ENCODE measurements at places on chromosomes 11 and 22. TPM values are rescaled to one million over a fixed set of nuclear protein-coding genes. Genes with fewer than 3 reads are reported as not detected.

Gene OR52W1
- not detected for polyA plus RNA-seq

DNA sequence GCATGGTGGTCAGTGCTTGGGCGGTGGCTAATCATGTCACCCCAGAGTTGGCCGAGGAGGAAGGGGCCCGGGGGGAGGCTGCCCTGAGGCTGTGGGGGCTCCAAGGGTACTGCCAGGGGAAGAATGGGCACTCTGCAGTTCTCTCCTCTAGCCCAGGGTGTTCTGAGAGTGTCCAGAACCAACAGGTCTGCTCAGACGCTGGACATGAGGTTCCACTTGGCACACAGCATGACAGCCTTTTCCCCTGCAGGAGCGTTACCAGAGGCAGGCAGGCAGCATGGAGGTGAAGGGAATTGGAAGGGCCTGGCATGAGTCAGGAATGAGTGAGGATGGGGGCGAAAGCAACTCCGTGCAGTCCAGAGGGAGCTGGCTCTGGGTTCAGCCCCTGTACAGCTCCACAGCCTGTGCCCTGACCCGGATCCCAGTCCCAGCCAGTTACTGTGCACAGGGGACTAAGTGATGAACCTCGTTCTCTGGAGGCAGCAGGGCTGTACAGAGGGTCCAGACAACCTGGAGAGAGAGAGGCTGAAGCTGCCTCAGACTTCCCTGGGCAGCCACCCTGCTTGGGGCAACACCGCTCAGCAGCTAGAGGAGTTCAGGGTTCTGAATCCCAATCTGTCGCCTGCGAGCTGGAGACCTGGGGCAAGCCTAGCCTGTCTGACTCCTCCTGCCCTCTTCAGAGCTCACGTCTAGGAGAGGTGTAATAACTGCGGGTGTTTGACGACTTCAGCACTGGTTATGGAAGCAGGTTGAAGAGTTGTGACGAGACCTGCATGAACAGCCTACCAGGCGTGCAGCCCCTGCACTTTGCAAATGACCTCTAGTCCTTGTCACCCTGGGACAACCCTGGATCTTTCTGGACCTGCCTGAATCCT is 14.7 kb upstream of the TUB start:
- peaks cover 42% of the 10 kb centered on the region for H3K4me1 ChIP-seq
- H3K36me3 ChIP-seq, result no peaks in the 10 kb centered on the region
- no peak overlapping the region for H3K4me3 ChIP-seq
- H3K27me3 ChIP-seq, result no peaks in the 10 kb centered on the region

Gene MMP13
- not detected for polyA plus RNA-seq

- H3K4me1 ChIP-seq, result no peaks in the 10 kb centered on the region
- H3K27ac ChIP-seq, result no peak overlapping the region
- no peaks in the 10 kb centered on the region for H3K36me3 ChIP-seq
- no peaks in the 10 kb centered on the region for H3K27me3 ChIP-seq
- no peak for DNase-seq
These were observed 79.0 kb upstream of the HEPHL1 start for GRCh38 chr11:93942176-93942575.

Gene LYVE1
- 10.0 TPM for polyA plus RNA-seq

Measured in kidney (tissue), 22 donors.